ENCODE measurements at places on chromosomes 12 and 14. TPM values are rescaled to one million over a fixed set of nuclear protein-coding genes. Genes with fewer than 3 reads are reported as not detected.
A peak's percentile ranks its signal among the peaks of the same experiment; 100 is the strongest.

DNA sequence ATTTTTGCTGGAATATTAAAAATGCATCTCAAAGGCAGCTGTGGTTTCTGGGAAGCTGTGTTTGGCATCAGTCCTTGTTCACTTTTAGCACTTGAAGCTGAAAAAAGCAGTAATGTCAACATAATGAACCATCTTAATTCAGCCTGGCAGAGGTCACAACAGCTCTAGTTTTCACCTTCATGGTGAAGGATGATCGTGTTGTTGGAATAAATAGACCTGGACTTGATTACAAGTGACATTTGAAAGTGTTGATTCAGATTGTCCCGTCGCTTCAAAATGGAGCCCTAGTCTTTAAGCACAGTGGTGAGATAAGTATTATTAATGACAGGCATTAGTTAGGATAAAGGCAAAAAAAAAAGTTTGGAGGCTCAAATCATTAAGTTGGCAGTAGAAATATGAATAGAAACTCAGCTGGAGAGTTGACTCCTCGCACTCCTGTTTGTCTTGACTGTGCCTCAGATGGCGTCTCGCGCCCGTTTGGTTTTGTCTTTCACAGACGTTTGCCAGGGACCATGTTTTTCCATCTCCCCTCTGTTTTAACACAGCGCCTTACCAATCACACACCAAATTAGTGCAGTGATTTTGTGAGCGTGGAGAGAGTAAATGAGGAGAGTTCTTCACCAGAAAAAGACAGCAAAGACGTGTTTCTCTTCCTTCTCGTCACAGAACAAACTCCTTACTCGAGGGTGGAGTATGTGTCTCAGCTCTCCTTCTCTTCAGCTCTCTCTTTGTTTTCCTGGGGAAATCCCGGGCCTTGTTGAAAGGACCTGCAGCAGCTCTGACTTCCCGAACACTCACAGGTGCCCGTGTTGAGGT lies 53.4 kb upstream of the MMP17 start:
- DNase-seq: no peak

DNA sequence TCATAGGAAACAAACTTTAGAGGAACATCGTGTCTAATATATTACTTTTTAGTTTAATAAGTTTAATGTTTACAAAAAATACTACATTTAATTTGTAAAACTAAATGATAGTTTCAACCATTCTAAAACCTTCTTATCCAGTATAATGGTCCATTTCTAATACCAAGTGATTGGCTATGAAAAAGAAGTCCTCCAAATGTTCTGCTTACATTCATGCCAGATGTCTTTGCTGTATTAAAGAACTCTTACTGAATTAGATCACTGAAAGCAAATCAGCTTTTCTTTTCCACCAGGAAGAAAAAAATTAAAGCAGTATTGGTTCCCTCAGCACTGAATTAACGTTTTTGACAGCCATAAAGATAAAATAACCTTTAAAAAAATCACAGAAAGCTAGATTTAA lies 3.7 kb downstream of the NOVA1 start:
- no peak for DNase-seq

GRCh38 chr12:57111031-57111734 lies at the start of gene STAT6:
STAT6 (minus strand) TSS chr12:57111362; CDS start chr12:57108278, 3,084 bp downstream.
- DNase-seq: peak; percentile 94

GRCh38 chr14:35818346-35819115 lies 7.6 kb upstream of the BRMS1L start:
- peak; percentile 59 for DNase-seq

DNA sequence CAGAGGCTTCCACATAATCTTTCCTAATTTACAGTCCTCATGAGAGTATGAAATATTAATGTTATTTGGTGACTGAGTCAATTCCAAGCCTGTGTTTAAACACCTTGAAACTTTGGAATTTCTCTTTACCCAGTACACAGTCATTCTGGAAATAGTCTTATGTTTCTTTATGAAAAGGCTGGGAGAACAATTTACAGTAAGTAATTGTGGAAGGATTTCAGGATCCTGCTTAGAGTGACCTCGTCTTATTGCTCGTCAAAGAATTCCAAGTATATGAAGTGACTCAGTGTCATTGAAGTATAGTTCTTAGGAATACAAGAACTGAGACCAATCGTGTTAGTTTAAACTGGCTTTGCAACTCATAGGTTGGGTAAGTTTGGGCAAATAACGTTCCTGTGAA lies 634.2 kb downstream of the SLC16A7 start:
- DNase-seq: no peak

DNA sequence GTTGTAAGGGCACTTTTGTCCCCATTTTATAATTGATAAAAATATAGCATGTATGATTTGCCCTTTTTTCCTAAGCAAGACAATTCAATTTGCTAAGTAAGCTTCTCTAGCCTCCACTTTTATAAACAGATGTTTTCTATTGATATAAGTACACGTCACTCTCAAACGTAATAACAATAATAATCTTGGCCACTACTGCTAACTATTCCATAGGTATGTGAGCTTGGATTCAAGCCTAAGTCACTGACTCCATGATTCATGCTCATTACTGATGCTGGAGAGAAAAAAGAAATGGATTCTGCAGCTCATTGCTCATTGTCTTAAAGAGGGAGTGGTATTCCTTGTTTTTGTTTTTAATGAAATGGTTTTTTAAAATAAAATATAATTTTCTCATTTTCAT lies 661.0 kb downstream of the GALC start:
- no peak for DNase-seq

DNA sequence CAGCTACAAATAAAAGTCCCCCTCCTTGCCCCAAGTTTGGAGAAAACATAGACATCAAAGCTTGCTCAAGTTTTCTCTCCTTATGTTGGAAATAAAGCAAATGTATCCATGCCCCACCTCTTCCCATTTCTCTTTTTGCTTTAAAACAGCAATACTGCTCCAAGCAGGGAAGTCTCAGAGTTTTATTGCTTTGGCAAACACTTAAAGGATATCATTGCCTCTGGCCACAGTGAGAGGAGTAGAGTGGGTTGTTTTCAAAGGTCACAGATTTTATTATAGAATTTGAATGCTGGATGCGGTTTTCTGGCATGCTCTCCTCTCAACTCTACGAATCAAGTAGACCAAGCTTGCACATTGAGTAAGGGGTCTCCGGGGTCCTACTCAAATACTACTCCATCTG lies 149.7 kb downstream of the TTC7B start:
- DNase-seq: no peak

GRCh38 chr12:74586251-74586650 lies 48.6 kb downstream of the ATXN7L3B start:
- no peak for DNase-seq

DNA sequence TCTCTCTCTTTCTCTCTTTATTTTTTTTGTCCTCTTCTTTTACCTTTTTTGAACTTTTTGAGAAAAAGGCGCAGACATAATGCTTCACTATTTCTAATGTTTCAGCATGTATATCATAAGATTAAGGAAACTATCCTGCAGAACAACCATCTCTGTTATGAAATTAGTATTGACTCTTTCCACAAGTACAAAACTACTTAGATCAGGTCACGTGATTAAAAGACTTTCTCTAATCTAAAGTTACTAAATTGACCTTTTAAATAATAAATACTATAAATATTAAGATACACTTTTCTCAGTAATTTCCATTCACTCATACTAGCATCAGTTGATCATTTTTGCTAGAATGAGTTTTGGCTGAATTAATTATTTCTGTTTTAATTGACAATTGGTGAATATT lies 844.5 kb upstream of the LRFN5 start:
- DNase-seq: no peak

DNA sequence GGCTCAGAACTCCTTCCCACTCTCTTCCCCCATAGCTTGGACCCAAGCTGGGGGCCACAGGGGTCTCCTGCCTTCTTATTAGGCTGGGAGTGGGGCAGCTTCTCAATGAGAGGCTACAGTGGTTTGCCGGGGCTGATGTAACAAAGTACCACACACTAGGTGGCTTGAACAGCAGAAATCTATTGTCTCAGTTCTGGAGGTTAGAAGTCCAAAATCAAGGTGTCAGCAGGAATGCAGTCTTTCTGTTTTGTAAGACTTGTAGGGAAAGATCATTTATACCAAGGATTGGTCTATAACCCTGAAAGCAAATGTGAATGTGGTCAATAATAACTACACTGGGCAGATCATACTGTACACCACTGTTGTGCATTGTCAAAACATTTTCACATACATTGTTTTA lies 124.5 kb upstream of the ARHGAP5 start:
- no peak for DNase-seq

DNA sequence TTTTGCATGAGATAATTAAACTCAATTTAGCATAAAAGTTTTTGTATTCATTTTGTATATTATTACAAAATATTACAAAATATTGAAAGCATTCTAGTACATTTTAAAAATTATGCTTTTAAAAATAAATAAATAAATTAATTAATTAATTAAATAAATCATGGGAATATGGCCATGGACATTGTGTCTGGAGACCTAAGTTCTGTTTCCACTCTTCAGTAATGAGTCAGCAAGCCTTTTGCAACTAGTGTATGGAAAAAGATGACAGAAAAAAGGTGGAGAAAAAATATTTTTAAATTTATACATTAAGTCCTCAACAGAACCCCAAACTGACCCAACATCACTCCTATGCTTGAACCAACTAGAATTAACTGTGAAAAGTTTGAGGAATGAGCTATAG lies 1187.5 kb upstream of the USP15 start:
- DNase-seq: no peak

DNA sequence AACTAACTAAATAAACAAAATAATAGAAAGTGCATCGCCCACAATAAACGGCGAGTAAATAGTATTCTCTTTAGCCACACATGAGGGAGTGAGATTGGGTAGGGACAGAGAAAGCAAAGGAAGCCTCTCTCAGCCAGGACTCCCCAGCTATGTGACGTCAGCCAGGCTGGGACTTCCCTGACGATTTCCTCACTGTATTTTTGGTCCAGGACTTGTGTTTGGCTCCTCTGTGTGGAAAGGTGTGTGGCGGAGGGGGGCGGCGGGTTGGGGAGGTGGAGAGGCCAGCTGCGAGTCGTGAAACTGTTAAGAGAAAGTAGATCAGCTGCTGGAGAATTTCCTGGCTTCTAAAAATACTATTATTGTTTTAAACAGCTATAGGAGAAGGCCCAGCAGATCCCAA lies 1124.6 kb downstream of the AACS start:
- no peak for DNase-seq

- DNase-seq: no peak
Observed at GRCh38 chr14:93319494-93319893, 13.3 kb downstream of the BTBD7 start.

GRCh38 chr12:12327802-12328201 lies 22.2 kb downstream of the MANSC1 start:
- peak; percentile 76 for DNase-seq

GRCh38 chr14:96752125-96752524 lies 45.1 kb upstream of the VRK1 start:
- DNase-seq: no peak

KRT75 gene
- polyA plus RNA-seq: not detected

GPRC5D gene
- polyA plus RNA-seq: 0.22 TPM

TPPP2 gene
- not detected for polyA plus RNA-seq

EFCAB11 gene
- 3.8 TPM for polyA plus RNA-seq

NRXN3 gene
- polyA plus RNA-seq: not detected
